ENCODE measurements at places on chromosomes 2 and 18. TPM values are rescaled to one million over a fixed set of nuclear protein-coding genes. Genes with fewer than 3 reads are reported as not detected.

Gene NFU1
- 92.9 TPM for total RNA-seq

GRCh38 chr2:41706286-41706685, 341.5 kb upstream of the PKDCC start:
- no peak for DNase-seq

Gene MEP1B
- total RNA-seq: not detected

Gene TEKT4
- not detected for total RNA-seq

- DNase-seq: no peak
Observed at GRCh38 chr2:64595397-64596176, 58.1 kb downstream of the SERTAD2 start.

DNA sequence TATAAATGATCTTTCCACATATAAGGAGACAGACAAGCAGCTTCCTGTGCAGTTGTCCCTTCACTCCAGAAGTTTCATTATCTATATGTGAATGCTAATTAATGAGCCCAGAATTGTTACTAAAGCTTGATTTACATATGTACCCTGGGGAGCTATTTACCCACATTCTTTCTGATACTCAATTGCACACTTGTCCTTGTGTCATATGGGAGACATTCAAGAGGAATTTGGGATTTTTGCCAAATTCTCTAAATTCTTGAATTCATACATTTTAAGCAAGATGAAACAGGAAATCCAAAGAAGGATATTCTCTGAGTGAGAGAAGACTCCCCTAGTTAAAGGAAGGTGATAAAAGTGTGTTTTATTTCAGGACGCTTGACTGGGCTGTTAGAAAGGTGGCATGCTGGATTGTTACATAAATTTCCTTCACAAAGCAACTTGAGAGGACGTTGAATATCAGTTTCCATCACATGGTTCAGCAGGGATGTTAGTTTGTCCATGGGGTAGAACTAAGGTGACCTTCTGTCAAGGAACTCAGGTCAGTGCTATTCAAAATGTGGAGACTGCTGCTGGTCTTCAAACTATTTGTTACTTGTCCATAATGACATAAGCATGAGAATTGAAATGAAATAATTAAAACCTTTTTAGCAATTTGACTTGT, 368.2 kb downstream of the IRS1 start:
- peak; percentile 65 for DNase-seq

GRCh38 chr18:50104421-50104820, 90.5 kb downstream of the MYO5B start:
- no peak for DNase-seq

Measured in A172 (cell line).